ENCODE measurements at places on chromosomes 6 and 20. TPM values are rescaled to one million over a fixed set of nuclear protein-coding genes. Genes with fewer than 3 reads are reported as not detected.
A peak's percentile ranks its signal among the peaks of the same experiment; 100 is the strongest.

DNA sequence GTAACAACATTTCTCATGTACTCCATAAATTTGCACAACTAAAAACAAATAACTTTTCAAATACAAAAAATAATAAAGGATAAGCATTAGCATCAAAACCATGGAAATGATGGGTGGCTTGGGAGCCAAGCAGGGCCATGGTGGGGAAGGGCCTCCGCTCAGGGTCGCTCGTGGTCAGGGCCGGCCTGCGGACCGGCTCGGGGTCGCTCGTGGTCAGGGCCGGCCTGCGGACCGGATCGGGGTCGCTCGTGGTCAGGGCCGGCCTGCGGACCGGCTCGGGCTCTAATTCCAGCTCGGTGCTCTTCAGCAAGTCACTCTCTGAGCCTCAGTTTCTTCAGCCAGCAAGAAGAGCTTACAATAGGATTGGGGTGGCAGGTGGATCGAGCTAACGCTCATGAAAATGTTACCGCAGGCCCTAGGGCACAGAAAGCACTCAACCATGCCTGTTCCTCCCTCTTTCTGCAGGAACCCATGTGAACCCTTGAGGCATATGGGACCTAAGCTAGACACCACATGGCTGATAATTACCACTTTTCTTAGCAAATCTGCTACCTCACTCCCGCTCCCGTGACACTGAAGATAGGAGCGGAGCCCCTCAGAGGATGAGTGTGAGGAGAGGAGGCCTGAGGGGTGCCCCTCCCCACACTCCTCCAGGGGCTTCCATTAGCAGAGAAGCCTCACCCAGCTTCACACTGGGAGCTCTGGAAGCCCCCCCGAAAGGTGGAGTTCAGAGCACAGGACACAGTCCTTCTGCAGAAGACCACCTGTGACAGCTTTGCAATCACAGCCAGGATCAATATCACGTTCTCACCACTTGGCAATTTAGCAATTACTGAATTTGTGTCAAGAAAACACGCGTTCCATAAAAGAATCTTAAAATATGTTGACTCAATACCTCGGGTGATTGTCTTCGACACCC, 103.0 kb downstream of the PSMB1 start:
- DNase-seq: no peak

GRCh38 chr6:128519132-128519930, 1.1 kb downstream of the PTPRK start:
- DNase-seq: peak; percentile 69

GRCh38 chr6:52305948-52306767, 21.6 kb upstream of the MCM3 start:
- DNase-seq: no peak

GRCh38 chr20:39967806-39968205, 721.2 kb downstream of the MAFB start:
- no peak for DNase-seq

DNA sequence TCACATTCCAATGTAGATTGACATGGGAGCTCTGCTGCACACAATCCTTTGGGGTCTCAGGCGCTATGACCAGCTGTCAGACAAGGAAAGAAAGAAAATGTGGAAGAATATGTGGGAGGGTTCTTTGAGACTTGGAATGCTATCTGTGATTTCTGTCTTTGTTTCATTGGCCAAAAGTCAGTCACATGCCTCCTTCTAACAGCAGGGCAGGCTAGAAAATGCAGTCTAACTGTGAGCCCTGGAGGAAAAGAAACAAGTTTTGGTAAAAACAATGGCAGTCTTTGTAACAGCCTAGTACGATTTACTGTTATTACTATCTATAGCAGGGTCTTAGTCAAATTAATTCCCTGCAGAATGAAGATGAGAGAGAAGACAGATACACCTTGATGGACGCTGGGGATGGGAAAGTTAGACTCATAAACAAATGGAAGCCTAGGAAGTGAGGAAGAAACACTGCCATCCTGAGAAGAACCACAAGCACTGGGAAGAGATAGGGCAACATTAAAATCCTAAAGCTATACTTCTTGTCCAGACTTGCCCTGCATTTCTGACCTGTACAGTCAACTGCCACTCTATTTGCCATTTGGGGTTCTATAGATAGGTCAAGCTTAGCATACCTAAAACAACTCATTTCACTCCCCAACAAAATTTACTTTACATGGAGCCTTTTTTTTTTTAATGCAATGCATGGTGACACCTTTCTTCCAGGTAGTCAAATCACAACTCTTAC, 833.0 kb downstream of the KIF16B start:
- DNase-seq: no peak

Gene ANGPT4
- polyA plus RNA-seq: not detected

Gene MAP3K7
- polyA plus RNA-seq: 12.5 TPM

Gene LAMA2
- 0.24 TPM for polyA plus RNA-seq

Gene TRIM10
- not detected for polyA plus RNA-seq

Gene THBD
- polyA plus RNA-seq: 25.3 TPM

Gene FAM110A
- 5.4 TPM for polyA plus RNA-seq
